Left lobe of liver (tissue), 2 donors: ENCODE measurements at places on chromosomes 1 and 21. TPM values are rescaled to one million over a fixed set of nuclear protein-coding genes. Genes with fewer than 3 reads are reported as not detected.

GRCh38 chr1:36977731-36978406 lies 56.4 kb downstream of the GRIK3 start:
- DNase-seq: no peak

DNA sequence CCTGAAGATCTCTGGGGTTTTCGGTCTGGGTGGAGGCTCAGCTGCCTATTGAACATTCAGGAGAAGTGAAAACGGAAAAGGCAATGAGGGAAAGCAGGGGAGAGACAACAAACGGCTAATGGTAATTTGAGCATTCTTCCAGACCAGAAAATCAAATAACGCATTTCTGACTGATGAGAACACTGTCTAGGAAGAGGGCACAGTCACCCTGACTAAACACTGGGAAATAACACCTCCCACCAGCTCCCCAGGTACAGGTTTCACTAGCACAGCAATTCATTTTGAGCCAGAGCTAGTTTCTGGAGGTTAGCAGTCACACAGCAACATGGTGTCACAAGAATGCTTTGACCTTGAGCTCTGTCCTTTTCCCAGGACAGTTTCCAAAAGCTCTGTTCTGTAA lies 21.1 kb downstream of the NCF2 start:
- no peak for DNase-seq

GRCh38 chr1:198904321-198904720 lies 265.5 kb downstream of the PTPRC start:
- DNase-seq: no peak

GRCh38 chr1:46522184-46522968 lies 29.1 kb downstream of the KNCN start:
- no peak for DNase-seq

GRCh38 chr1:61436016-61436415 lies 288.9 kb downstream of the TM2D1 start:
- no peak for DNase-seq

GRCh38 chr21:36282568-36283230 lies 37.3 kb upstream of the MORC3 start:
- DNase-seq: no peak

NTMT2 gene
- total RNA-seq: not detected

CD101 gene
- 0.15 TPM for total RNA-seq

MOB3C gene
- 5.3 TPM for total RNA-seq

PRAMEF15 gene
- total RNA-seq: not detected
